ENCODE measurements at places on chromosomes 4 and X. TPM values are rescaled to one million over a fixed set of nuclear protein-coding genes. Genes with fewer than 3 reads are reported as not detected.

NUDT11 gene
- 35.8 TPM for total RNA-seq

MRFAP1L1 gene
- 88.4 TPM for total RNA-seq

SLIT2 gene
- 2.3 TPM for total RNA-seq

GPC3 gene
- total RNA-seq, result 27.6 TPM

COX7B2 gene
- total RNA-seq, result not detected

PRSS12 gene
- 9.9 TPM for total RNA-seq

MAGED1 gene
- 101 TPM for total RNA-seq

DNA sequence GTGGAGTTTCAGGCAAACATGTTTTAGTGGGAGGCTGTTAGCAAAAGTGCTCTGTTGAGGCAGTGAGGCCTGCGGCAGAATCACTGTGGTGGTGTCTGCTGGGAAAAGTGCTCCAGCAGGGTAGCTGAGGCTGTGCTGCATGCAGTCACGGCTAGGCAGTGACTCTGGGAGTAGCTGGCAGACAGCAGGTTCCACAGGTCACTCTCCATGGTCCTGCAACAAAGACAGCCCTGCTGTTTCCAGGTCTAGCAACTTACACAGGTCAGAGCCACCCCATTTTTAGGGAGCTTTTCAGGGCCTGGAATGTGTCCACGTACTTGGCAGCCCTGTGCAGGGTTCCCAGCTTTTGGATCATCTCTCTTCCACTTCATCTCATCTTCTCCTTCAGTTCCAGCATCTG is 184.3 kb downstream of the NAA11 start:
- H3K36me3 ChIP-seq, result no peaks in the 10 kb centered on the region
- DNase-seq, result peak; percentile 75
- H3K4me1 ChIP-seq, result no peaks in the 10 kb centered on the region
- H3K27ac ChIP-seq, result no peak overlapping the region
- H3K4me3 ChIP-seq, result no peak overlapping the region
- H3K27me3 ChIP-seq, result no peaks in the 10 kb centered on the region

- peak; percentile 72 for DNase-seq
- peak overlapping the region; percentile 82 for H3K4me3 ChIP-seq
- H3K36me3 ChIP-seq, result peaks cover 49% of the 10 kb centered on the region
These were observed 1.3 kb downstream of the PCDH7 start for GRCh38 chr4:30721185-30722091.

DNA sequence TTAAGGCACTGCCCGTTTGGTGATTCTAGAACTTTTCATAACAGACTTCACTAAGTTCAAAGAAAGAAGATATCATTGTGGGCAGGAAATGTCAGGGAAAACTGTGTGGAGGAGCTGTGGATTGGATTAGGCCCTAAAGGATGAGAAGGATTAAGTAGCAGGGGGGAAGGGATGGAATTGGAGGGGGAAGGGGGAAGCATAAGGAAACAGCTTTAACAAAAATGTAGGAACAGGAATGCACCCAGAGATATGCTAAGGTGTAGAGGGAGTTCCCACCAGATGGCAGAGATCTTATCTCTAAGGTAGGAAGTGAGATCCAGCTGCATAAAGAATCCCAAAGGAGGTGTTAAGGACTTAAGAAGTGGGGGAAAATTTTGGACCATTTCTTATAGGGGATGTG is 114.5 kb downstream of the LARP7 start:
- no peak overlapping the region for H3K4me3 ChIP-seq
- no peak overlapping the region for H3K27ac ChIP-seq

DNA sequence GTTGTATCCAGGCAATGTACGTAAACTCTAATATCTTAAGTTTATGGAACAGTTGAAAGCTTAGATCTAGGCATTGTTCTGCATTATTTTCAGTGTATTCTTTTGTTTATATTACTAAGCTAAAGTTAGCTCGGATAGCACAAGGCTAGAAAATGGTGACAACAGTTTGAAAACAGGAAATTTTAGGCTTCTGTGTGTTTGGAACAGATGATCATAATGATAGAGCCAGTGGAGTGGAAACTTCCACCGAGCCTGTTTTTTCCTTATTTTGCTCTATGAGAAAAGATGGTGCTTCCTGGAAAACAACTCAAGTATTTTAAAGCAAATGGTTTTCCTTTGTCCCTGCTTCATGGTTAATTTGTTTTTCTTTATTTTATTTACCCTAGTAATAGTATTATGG is 70.8 kb downstream of the GAB1 start:
- H3K27me3 ChIP-seq, result no peaks in the 10 kb centered on the region
- H3K4me1 ChIP-seq, result peaks cover 5% of the 10 kb centered on the region
- no peaks in the 10 kb centered on the region for H3K36me3 ChIP-seq
- DNase-seq, result no peak

- H3K27me3 ChIP-seq, result no peaks in the 10 kb centered on the region
- peak; percentile 80 for DNase-seq
- peaks cover 18% of the 10 kb centered on the region for H3K36me3 ChIP-seq
- peak overlapping the region; percentile 78 for H3K4me3 ChIP-seq
These were observed 1.6 kb downstream of the LONRF3 start for GRCh38 chrX:118975831-118976598.

DNA sequence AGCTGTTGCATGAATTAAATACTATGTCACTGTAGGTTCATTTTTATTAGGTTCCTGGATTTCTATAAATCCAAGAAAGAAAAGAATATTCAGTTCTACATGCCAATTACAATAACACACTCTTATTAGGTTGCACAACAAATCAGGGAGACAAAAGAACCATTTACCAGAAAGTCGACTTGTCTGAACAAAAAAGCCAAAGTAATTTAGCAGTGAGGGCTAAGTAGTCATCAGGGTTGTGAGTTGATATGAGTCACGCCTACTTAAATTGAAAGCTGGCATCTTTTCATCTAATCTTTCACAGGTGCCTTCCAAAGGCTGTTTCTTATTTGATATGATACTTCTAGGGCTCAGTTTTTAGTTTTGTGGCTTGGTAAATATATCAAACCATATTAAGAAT is 25.4 kb upstream of the GNRHR start:
- peaks cover 32% of the 10 kb centered on the region for H3K4me1 ChIP-seq
- no peaks in the 10 kb centered on the region for H3K27me3 ChIP-seq
- H3K4me3 ChIP-seq, result no peak overlapping the region
- peak; percentile 84 for DNase-seq
- peak overlapping the region; percentile 2 for H3K27ac ChIP-seq
- H3K36me3 ChIP-seq, result no peaks in the 10 kb centered on the region

DNA sequence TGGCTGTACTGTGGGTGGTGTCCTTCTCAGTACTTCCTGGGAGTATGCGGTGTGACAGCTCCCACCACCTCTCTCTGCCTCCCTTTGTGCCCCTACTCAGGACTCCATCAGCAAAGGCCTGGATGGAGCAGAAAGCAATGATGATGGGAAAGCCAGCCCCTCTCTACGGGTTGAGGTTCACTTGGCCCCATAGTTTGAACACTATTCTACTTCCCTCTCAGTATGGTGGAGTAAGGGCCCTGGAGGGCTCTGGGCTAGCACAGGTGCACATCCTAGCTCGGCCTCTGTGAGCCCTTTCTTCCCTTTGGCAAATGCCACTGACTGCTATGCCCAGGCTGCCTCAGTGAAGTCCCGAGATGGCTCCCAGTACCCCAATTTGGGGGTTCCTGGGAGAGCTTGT is 31.0 kb downstream of the PRPS1 start:
- no peaks in the 10 kb centered on the region for H3K36me3 ChIP-seq
- no peak overlapping the region for H3K4me3 ChIP-seq
- no peaks in the 10 kb centered on the region for H3K27me3 ChIP-seq
- no peak for DNase-seq
- no peaks in the 10 kb centered on the region for H3K4me1 ChIP-seq

- H3K4me3 ChIP-seq, result no peak overlapping the region
- H3K27me3 ChIP-seq, result no peaks in the 10 kb centered on the region
- no peaks in the 10 kb centered on the region for H3K36me3 ChIP-seq
These were observed 863.6 kb downstream of the RPA4 start for GRCh38 chrX:97747346-97747745.

DNA sequence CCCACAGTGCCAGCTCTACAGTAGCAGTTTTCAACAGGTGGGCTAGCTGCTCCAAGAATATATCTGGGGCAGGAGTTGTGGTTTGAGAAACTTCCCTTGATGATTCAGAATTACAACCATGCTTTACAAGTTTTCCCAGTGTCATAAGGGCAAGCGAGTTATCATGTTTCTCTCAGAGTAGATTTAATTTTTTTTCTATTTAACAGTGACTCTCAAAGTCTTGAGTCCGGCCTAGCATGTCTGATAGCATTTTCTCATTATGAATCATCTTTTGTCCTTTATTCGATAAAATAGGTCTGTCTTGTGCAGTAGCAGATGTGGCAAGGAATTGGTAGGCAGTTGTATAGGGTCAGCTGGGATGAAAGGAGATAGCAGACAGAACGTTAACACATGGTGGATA is 62.2 kb upstream of the SPANXD start:
- H3K27ac ChIP-seq, result peak overlapping the region; percentile 59
- H3K4me3 ChIP-seq, result no peak overlapping the region
- H3K27me3 ChIP-seq, result no peaks in the 10 kb centered on the region
- peak; percentile 27 for DNase-seq
- no peaks in the 10 kb centered on the region for H3K36me3 ChIP-seq

DNA sequence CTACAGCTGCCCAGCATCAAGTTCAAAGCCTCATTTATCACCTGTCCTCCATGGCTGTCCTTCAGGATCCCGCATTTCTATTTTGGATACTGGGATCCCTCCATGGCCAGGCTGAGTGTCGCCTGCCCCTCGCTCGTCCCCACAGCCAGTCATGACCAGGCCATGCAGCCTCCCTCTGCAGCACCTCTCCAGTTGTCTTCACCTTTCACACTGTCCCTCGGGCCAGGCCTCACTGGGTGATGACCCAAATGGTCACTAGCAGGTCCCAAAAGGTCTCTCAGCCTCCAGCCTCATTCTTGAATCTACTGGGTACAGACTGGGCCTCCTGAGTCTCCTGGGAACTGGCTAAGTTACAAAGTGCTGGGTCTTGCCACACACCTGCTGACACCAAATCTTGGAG is 48.7 kb upstream of the HELT start:
- H3K27ac ChIP-seq, result no peak overlapping the region
- no peak overlapping the region for H3K4me3 ChIP-seq
- no peaks in the 10 kb centered on the region for H3K4me1 ChIP-seq
- no peaks in the 10 kb centered on the region for H3K36me3 ChIP-seq
- no peaks in the 10 kb centered on the region for H3K27me3 ChIP-seq

GRCh38 chrX:24079411-24079810 is 24.7 kb downstream of the EIF2S3 start:
- H3K27ac ChIP-seq, result no peak overlapping the region
- DNase-seq, result no peak
- peaks cover 21% of the 10 kb centered on the region for H3K36me3 ChIP-seq
- H3K27me3 ChIP-seq, result no peaks in the 10 kb centered on the region
- H3K4me3 ChIP-seq, result no peak overlapping the region

GRCh38 chrX:1618689-1619088 is 3.8 kb downstream of the ASMT start:
- no peaks in the 10 kb centered on the region for H3K27me3 ChIP-seq
- no peak for DNase-seq
- H3K36me3 ChIP-seq, result no peaks in the 10 kb centered on the region
- no peak overlapping the region for H3K4me3 ChIP-seq
- no peaks in the 10 kb centered on the region for H3K4me1 ChIP-seq
- H3K27ac ChIP-seq, result no peak overlapping the region

DNA sequence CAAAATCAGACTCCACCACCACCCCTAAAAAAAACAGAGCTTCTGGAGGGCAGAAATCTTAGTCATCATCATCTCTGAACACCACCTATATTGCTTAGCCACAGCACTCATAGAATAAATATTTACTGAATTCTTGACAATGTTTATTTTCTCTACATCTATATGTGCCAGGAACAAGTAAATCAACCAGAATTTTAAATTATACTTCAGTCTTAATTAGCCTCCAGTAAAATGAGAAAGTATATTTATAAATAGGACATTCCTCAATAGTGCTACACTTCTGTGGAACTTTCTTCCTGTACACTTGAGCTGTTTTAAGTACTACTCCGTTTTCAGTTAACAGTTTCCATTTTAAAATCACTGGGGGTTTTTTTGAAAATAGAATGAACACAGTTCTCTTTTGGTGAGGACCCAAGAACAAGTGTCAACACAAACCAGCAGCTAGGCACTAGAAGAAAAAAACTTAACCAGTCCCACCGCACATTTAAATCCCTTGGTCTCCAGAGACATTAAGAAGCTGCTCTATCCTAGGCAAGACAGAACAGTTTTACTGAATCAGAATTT is 25.5 kb downstream of the SMIM14 start:
- H3K27ac ChIP-seq, result no peak overlapping the region
- H3K27me3 ChIP-seq, result no peaks in the 10 kb centered on the region
- H3K36me3 ChIP-seq, result no peaks in the 10 kb centered on the region
- no peaks in the 10 kb centered on the region for H3K4me1 ChIP-seq

DNA sequence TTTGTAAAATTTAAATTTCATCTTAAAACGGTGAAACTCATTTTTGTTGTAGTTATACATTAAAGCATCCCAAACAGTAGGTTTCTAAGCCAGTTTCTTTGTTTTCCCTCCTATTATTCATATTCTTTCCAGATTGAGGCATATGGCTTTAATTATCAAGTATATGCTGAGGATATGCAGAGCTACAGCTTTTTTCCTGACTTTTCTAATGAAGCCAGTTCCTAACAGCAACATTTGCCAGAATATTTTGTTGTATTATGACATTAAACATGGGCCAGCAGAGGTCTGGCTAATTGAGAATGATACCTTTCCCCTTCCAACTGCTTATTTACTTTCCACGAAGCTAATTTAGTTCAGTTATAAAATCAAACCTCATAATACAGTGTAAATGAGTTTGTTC is 75.3 kb downstream of the SLIT2 start:
- DNase-seq, result no peak
- H3K36me3 ChIP-seq, result no peaks in the 10 kb centered on the region
- H3K4me1 ChIP-seq, result no peaks in the 10 kb centered on the region
- no peak overlapping the region for H3K27ac ChIP-seq
- no peak overlapping the region for H3K4me3 ChIP-seq

DNA sequence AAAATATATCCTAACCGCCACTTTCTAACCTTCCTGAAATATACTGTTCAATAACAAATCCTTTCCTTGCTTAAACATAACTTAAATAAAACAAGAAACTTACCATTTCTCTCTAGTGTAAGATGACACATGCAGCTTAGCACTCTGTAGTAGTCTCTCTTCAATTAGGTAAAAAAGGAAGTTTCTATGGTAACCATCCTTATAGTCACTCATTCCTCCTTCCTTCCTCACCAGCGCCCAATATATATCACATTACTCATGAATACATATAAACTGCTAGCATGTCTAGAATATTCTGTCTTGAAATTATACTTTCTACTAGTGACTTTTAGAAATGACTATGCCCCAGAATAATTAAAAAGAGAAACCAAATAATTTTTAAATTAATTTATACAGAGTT is 112.2 kb downstream of the SNCA start:
- H3K27me3 ChIP-seq, result no peaks in the 10 kb centered on the region
- no peak overlapping the region for H3K4me3 ChIP-seq
- no peak overlapping the region for H3K27ac ChIP-seq
- H3K4me1 ChIP-seq, result no peaks in the 10 kb centered on the region

Data from SJCRH30 (cell line).